ENCODE measurements at places on chromosomes 5 and 9.

DNA sequence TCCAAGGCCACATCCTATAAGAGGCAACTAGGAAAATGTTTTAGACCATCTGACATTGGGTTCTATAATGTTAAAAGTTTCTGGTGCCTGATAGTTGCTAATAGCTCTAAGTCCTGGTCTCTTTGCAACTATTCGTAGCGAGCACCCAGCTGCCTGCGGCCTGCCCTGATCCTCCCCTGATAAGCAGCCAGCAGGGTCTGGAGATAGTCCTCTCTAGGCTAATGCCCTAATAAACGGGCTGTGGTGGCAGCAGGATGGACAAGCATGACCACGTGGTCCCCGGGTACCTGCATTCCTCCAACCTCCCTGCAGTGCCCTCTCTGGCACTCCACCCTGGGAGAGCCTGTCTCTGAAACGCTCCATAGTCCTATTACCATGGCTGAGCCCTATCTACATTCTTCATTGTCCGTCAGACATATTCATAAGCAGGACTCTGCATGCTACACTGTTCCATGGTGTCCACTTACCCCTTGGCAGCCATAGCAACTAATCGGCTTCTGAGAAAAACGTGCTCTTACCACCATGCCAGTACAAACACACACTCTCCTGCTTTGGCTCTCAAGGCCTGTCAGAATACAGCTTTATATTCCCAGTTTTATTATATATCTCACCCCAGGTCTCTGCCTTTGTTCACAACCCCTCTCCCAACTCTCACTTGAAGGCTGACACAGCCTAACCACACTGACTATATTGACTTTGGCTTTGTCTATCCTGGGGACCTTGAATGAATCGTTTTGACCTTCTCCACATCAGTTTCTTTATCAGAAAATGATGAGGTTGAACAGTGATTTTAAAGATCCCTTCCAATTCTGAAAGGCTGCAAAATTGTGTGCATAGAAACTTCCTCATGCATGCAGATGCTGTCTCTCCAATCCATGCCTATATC lies 49.9 kb upstream of the DAPK1 start:
- DNase-seq: no peak

DNA sequence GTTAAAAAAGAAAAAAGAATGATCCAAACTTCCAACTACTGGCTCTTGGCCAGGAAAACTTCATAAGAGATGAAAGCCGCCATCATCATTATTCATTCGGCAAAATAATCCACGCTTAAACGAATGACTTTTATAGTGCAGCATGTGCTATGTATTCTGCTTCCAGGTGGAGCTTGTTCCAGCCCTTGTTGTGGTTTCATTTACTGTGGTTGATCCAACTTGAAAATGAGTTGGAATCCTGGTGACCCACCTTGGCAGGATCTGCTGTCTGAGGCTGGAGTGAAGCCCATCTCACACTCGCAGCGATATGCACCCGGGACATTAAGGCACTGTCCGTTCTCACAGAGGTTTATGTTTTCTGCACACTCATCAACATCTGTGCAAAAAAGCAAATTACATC lies 209.6 kb downstream of the FBN2 start:
- DNase-seq: no peak

- DNase-seq: no peak
Observed at GRCh38 chr9:12735665-12736064, 39.2 kb upstream of the LURAP1L start.

GRCh38 chr5:74870299-74871067 lies 4.3 kb upstream of the FAM169A start:
- DNase-seq: no peak

GRCh38 chr9:8855046-8855445 lies 1055.5 kb upstream of the DMAC1 start:
- no peak for DNase-seq

DNA sequence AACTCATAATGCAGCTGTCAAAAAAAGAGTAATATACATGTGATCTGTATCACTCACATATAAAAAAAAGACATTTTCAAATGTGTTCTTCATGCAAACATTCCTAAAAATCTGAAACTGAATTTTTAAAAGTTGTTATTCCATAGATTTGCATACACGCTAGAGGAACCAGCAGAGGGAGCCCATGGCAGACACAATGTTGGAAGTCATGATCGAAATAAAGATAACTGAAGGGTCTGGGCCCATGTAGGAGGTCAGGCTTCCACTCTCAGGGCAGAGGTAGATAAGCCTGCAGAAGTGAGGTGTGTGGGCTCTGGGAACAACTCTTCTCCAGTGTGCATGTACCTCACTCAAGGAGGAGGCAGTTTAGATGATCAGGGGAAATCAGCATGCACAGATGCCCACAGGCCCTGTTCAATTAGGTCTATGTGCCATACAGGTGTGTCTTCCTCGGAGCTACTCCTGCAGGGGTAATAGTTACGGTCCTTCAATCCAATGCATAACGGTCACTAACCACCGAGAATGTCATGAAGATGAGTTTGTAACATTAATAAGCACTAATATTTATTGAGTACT lies 208.6 kb downstream of the EPB41L4A start:
- no peak for DNase-seq

GRCh38 chr5:71939452-71940230 lies 167.6 kb upstream of the MAP1B start:
- no peak for DNase-seq

GRCh38 chr9:99296291-99296951 lies 74.3 kb downstream of the SEC61B start:
- DNase-seq: no peak

DNA sequence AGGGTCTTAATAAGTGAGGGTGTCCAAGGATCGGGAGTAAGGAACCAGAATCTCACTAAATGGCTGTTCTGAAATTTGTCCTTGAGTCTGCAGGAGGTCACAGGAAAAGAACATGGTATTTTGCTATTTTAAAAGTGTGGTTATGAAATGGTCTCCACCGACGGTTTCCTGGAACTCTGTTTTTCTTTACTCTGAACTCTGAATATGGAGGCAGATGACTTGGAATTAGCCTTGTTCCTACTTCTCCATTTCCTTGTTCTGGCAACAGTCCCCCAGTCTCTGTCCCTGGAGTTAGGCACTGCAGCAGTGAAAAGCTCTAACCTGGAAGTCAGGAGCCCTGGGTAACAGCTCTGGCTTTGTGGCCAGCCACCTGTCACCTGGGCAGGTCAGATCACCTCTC lies 46.6 kb upstream of the C5orf58 start:
- no peak for DNase-seq

GRCh38 chr5:95044096-95044495 lies 240.8 kb downstream of the MCTP1 start:
- no peak for DNase-seq

- no peak for DNase-seq
Observed at GRCh38 chr5:38923661-38924451, 78.0 kb downstream of the OSMR start.

GRCh38 chr5:43620944-43621505 lies 18.0 kb downstream of the NNT start:
- no peak for DNase-seq

GRCh38 chr9:75108571-75108970 lies 20.3 kb downstream of the OSTF1 start:
- no peak for DNase-seq

DNA sequence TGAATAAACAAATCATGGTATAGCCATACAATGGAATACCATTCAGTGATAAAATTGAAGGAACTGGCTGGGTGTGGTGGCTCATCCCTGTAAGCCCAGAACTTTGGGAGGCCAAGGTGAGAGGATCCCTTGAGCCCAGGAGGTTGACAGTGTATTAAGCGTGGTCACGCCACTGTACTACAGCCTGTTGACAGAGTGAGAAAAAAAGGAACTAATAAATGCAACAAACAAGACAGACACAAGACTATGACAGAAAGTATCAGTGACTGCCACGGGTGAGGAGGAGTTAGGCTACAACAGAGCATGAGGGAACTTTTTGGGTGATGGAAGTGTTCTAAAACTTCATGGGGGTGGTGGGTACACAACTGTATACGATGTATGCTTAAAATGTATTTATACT lies 2.2 kb downstream of the FNIP1 start:
- DNase-seq: peak; percentile 55

- no peak for DNase-seq
Observed at GRCh38 chr9:112029921-112030444, 133.4 kb downstream of the UGCG start.

- no peak for DNase-seq
Observed at GRCh38 chr5:103375350-103375749, 116.8 kb downstream of the MACIR start.

DNA sequence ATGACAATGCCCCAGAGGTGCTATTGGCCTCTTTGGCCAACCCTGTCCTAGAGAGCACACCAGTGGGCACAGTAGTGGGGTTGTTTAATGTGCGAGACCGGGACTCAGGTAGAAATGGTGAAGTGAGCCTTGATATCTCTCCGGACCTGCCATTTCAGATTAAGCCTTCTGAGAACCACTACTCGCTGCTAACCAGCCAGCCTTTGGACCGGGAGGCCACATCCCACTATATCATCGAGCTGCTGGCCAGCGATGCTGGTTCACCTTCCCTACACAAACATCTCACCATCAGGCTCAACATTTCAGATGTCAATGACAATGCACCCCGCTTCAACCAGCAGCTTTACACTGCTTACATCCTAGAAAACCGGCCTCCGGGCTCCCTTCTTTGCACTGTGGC lies 1.4 kb downstream of the PCDHGC5 start:
- no peak for DNase-seq

DNA sequence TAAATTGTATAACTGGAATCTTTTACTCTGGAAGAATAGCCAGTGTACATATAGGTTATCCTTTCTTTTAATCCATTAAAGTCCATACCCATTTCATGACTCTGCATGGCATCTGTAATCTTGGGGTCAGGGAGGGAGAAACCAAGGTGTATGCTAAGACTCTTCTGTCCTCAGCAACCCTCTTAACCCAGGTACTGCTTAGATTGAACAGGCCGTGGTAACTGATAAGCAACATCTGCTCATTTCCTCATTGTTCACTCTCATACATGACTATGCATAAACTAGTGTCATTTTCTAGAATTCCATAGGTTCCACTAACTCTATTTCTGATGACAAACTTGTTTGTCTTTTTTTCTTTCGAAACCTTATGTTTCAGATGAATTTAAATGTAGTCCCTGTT lies 69.3 kb upstream of the IFNE start:
- DNase-seq: no peak

DNA sequence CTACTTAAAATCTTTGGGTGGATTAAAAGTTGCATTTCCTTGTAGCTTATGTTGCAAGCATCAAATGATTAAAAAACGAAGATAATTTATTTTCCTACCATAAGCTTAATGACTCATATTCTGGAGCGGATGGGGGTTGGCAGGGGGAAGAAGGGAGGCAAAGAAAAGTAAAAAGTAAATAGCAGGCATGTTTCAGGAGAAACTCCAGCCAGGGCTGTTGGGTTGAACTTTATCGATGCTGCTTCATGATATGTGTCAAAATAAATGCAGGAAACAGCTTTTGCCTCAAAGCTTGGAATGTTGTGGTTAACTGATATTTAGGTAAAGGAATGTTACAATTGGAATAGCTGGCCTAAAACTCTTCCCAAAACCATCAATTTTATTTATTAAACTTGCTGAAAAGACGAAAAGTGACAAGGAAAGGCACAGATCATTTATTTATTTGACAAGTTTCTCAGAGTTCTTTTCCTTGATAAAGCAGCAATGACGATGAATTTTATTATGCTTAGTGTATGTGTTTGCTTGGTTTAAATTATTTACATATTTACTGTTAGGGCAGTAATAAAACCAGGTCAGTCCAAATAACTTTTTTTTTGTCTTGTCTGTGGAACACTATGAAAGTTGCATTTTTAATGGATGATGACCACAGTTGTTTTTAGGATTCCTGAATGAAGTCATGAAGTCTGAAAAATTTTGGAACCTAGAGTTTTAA lies 177.9 kb downstream of the PCSK1 start:
- DNase-seq: no peak

- DNase-seq: no peak
Observed at GRCh38 chr9:27117489-27118135, 8.6 kb downstream of the TEK start.

GRCh38 chr5:125026867-125027731 lies 280.7 kb upstream of the ZNF608 start:
- no peak for DNase-seq

GRCh38 chr5:38468202-38468673 lies 88.2 kb downstream of the LIFR start:
- no peak for DNase-seq
